ENCODE measurements at places on chromosomes 7 and 10.

- DNase-seq, result no peak
These were observed 28.0 kb upstream of the MCU start for GRCh38 chr10:72663971-72664370.

DNA sequence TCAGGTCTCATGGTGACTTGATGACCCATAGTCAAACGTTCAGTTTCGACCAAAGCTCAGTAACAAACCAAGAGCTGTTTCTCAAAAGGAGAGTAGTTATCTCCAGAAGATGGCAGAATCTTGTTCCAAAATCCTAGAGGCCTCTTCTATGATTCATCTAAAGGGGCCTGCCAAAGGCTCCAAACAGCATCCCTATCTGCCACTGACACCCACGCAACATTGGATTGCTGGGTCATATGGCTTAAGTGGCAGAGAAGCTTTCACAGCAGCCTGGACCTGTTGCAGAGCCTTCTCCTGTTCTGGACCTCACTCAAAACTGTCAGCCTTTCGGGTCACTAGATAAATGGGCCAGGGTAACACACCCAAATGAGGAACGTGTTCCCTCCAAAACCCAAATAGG is 54.0 kb upstream of the LRRC18 start:
- DNase-seq, result no peak

- no peak for DNase-seq
These were observed 98.8 kb downstream of the ELFN1 start for GRCh38 chr7:1768832-1769231.

DNA sequence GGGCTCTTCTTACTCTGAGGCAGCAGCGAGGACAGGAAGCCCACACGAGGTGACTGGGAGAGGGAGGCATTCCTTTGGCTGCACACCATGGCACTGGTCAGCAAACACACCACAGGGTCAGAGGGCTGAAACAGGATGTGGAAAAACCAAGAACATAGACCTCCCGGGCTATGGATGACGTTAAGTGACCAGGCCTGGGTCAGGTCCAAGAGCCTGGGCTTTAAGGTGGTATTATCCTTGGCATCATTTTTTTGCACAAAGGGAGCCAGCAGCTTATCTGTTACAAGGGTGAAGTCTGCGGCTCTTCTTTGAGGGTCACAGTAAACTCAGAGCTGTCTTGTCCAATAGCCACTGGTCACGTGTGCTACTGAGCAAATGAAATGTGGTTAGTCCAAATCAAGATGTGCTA is 7.0 kb downstream of the WDR91 start:
- DNase-seq, result no peak

GRCh38 chr10:2076528-2076927 is 339.2 kb upstream of the ADARB2 start:
- DNase-seq, result no peak

DNA sequence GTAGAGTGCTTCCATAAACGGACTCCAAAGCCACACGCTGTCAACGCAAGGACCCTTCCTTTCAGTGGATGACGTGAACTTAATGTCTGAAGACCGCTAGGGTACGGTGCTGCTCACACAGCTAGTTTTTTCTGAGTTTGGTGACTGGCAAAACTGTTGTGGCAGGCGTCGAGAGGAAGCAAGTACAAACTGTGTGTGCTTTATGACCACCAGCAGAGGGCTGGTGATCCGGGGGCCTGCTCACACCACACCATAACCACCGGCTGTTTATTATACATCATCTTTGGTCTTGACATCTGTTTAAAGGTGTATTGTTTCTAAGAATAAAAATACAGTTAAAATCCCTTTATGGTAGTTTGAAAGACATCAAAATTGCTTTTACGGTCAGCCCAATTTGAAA is 37.1 kb upstream of the ATP6V0A4 start:
- no peak for DNase-seq

- DNase-seq, result peak; percentile 98
These were observed 55.5 kb upstream of the LOXL4 start for GRCh38 chr10:98323221-98324164.

DNA sequence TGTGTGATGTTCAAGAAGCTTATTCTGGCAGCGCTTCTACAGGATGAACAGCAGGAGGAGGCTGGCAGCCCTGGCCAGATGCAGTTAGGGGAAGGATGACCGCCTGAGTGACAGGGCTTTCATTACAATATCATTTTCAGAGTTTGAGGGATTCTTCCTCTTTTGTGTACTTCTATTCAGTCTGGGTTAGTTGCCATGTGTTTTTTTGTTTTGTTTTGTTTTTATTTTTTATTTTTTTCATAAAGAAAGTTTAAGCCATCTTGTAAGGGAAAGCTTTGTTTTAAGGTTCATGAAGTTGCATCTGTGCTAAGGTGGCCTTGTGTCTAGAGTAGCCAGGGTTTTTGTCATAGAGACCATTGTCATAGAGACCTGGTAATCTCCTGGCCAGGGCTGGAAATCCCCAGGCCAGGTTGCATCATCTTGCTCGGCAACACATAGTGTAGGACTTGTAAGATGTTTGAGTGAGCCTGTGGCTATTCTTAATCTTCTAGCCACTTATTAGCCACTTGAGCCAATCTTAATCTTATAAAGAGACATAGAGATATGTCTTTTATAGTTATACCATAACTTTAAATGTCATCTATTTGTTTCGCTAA is 230.5 kb upstream of the TMEM229A start:
- DNase-seq, result peak; percentile 89

DNA sequence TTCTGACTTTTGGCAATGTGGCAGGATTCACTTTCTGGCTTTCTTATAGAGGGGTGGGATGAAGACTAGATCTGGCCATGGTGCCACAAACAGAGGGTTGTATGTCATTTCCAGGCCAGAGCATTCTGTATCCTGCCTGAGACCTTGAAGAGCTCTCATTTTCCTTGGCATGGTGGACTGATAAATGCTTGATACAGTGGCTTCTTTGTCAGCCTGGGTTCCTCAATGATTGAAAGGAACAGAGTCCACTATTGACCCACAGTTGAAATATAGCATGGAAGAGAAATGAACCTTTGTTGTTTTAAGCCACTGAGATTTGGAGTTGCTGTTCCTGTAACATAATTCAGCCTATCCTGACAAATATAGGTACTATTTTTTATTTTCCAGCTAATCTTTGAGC is 462.7 kb downstream of the SUGCT start:
- no peak for DNase-seq

DNA sequence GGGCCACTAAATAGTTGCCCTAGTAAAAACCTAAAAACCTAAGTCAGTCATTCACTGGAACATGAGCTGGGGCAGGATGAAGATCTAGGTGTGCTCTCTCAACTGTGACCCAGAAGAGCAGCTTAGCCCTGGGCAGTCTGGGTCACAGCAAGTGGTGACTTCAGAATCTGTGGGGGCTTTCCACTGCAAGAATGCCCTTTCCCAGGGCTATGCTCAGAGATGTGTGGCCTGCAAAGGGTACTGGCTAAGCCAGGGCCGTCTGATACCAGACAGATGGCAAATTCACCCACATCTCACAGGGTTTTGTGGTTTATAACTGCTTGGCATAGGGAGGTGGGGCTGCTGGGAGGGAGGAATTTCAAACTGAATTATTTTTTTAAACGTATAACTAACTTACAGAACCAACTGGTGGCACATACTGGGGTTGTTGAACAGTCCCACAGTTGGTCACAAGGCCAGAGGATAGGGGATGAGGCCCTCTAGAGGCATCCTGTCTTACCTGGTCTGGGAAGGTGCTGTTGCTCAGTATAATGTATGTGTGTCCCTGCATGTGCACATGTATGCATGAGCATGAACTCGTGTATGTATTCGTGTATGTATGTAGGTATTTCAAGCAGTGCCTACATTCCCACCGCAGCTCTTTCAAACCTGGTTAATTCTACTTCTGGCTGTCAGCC is 63.2 kb downstream of the PRPF18 start:
- no peak for DNase-seq

- no peak for DNase-seq
These were observed 340.6 kb downstream of the TFEC start for GRCh38 chr7:115689941-115690340.

- DNase-seq, result no peak
These were observed 102.5 kb upstream of the SAMD8 start for GRCh38 chr10:75008952-75009351.

DNA sequence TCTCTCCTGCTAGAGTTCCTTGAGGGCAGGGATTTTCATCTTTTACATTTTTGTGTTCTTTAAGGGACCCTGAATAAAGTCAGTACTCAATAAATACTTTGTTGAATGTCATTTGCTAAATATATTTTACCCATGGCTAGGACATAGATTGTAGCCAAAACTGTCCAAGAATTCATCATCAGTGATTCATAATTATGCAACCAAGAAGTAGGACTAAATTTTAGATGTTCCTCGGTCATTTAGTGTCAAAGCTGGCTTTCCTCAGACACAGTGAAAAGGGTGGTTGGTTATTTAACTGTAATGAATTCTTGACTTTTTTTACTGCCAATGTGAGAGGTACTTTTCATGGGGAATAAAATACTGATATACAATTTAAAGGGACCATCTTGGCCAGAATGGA is 3.3 kb downstream of the NUDT13 start:
- no peak for DNase-seq

- no peak for DNase-seq
These were observed 83.9 kb downstream of the CHN2 start for GRCh38 chr7:29278337-29279069.

DNA sequence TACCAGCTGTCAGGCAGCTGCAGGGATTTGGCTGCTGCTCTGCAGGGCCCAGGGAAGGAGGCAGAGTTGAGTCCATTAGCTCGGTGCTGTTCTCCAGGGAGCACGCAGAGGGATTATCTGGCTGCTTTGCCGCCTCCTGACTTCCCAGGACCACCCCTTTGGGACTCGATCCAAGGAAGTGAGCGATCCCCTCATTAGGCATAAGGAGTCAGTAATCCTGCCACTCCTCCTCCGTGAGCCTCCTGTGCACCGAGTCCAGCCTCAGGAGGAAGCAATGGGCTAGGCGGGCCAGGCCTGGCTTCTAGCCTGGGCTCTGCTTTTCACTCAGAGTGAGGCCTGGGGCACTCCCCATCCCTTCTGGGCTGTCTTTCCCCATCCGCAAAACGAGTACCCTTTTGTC is 417.9 kb downstream of the RPS24 start:
- DNase-seq, result no peak

DNA sequence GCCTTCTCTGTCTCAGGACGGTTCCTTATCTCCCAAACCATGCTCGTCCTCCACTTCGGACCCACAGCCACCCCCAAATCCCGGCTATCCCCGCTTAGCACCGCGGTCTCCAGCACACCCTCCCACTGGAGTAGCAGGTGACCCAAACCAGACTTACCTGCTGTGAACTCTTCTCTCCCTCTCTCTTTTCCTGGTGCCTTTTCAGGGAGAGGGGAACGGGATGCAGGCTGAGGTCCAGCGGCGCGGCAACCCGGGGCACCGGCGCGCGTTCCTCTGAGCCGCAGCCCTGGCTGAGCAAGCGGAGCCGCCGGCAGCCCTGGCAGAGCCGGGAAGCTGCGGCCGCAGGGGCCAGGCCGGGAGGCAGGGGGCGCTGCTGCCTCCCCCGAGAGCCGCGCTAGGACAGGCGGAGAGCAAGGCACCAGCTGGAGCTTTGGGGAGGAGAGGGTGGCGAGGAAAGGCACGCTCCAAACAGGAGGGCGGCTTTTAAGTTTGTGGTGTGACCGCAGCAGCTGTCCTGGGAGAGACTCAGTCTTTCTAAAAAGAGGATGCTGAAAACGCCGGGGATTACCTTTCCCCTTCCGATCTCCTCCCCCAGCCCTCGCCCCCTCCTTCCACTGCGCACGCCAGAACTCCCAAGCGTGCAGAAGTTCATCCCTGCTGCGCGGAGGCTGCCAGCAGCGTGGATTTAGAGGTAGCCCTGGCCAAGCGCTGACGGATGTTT is at the start of gene SEMA3D:
SEMA3D (minus strand) TSS at position 536 of the 721 bp plus-strand sequence. CDS start 65,165 bp downstream, outside the sequence.
- peak; percentile 67 for DNase-seq

DNA sequence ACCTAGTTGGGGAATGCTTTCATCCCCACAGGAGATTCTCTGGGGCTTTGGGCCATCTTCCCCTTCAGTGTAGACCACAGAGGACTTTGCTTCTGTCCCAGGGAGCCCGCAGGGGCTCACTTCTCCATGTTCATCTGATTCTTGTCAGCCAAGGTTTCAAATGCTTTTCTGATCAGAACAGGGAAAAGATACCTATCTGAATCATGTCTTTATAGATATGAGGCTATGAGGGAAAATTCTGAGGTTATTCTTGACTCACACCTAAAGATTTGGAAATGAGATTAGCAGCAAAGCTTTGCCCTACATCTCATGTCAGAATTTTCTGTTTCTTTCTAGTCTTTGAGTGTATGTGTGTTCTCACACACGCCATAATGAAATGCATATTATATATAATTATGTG is 53.3 kb downstream of the FIGNL1 start:
- DNase-seq, result no peak
